Pancreas (tissue), 10 donors: ENCODE measurements at places on chromosomes 3 and 15. TPM values are rescaled to one million over a fixed set of nuclear protein-coding genes. Genes with fewer than 3 reads are reported as not detected.

Gene CDC25A
- 0.32 TPM for total RNA-seq

Gene BOC
- total RNA-seq = 8.3 TPM

Gene HES1
- 15.7 TPM for total RNA-seq

Gene AADACL2
- not detected for total RNA-seq

Gene CD200R1
- total RNA-seq = not detected

DNA sequence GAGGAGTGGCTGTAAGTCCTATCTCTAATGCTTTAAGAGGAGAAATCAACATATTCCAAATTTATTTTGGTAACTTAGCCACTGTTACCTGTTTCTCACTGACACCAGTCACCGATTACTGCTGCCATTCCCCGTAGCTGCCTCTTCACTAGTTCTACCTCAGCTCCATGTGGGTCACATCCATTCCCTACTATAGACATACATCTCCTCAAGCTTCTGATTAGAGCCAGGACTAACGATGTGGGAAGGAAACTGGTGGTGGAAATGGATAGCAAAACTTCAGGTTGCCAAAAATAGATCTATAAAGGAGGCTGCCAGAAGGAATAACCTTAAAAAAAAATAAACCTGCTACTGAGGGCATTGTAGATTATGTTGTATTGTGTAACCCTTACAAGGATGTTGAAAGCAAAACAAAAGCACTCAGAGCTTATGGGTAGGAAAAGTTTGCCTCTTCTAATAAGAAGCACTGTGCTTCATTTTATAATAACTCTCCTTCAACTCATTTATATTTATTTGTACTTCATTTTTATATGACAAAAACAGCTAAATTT, 56.0 kb downstream of the KAT2B start:
- no peaks in the 10 kb centered on the region for H3K36me3 ChIP-seq
- peaks cover 13% of the 10 kb centered on the region for H3K4me1 ChIP-seq
- H3K4me3 ChIP-seq = no peak overlapping the region
- H3K27ac ChIP-seq = no peak overlapping the region
- DNase-seq = no peak
- no peaks in the 10 kb centered on the region for H3K27me3 ChIP-seq

GRCh38 chr15:87354661-87355410, 901.7 kb downstream of the NTRK3 start:
- H3K27ac ChIP-seq = no peak overlapping the region
- peaks cover 5% of the 10 kb centered on the region for H3K27me3 ChIP-seq
- no peak overlapping the region for H3K4me3 ChIP-seq
- H3K4me1 ChIP-seq = no peaks in the 10 kb centered on the region
- no peak for DNase-seq
- no peaks in the 10 kb centered on the region for H3K36me3 ChIP-seq

- H3K27ac ChIP-seq = no peak overlapping the region
- no peak overlapping the region for H3K4me3 ChIP-seq
- H3K4me1 ChIP-seq = no peaks in the 10 kb centered on the region
- no peak for DNase-seq
- peaks cover 11% of the 10 kb centered on the region for H3K27me3 ChIP-seq
- H3K36me3 ChIP-seq = no peaks in the 10 kb centered on the region
Observed at GRCh38 chr15:96363707-96364106, 33.2 kb downstream of the NR2F2 start.

DNA sequence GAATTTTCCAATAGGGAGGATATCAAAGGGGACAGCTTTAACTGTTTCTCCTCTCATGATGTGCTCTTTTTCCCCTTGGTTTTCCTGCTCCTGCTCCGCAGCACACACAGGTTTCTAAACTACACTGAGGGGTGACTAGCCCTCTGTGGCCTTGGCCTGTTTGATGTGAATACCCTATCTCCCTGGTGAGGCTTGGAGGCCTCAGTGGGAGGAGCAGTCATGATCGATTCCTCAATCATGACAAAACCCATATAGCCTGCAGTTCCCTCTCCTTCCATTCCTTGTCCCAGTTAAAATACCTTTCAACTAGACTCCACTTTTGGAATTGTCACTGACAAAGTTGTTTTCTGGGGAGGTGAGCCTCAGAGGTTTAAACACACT, 24.0 kb upstream of the USP3 start:
- H3K27me3 ChIP-seq = no peaks in the 10 kb centered on the region
- no peak for DNase-seq
- no peak overlapping the region for H3K27ac ChIP-seq
- H3K4me3 ChIP-seq = no peak overlapping the region
- H3K36me3 ChIP-seq = no peaks in the 10 kb centered on the region
- H3K4me1 ChIP-seq = no peaks in the 10 kb centered on the region

DNA sequence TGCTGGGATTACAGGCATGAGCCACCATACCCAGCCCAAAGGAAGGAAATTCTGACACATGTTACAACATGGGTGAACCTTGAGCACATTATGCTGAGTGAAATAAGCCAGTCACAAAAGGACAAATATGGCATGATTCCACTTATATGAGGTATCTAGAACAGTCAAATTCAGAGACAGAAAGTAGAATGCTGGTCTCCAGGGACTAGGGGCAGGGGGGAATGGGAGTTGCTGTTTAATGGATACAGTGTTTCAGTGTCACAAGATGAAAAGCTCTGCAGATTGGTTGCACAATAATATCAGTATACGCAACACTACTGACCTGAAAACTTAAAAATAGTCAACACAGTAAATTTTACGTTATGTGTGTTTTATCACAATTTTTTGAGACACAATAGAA, 4.1 kb downstream of the SPATA12 start:
- H3K27ac ChIP-seq = no peak overlapping the region
- no peaks in the 10 kb centered on the region for H3K27me3 ChIP-seq
- DNase-seq = no peak
- H3K4me1 ChIP-seq = no peaks in the 10 kb centered on the region
- no peak overlapping the region for H3K4me3 ChIP-seq

- no peak overlapping the region for H3K4me3 ChIP-seq
- no peak overlapping the region for H3K27ac ChIP-seq
- no peaks in the 10 kb centered on the region for H3K4me1 ChIP-seq
- no peaks in the 10 kb centered on the region for H3K27me3 ChIP-seq
- DNase-seq = no peak
Observed at GRCh38 chr3:102059145-102059943, 210.0 kb downstream of the NFKBIZ start.

- H3K27me3 ChIP-seq = no peaks in the 10 kb centered on the region
- H3K36me3 ChIP-seq = no peaks in the 10 kb centered on the region
- H3K27ac ChIP-seq = no peak overlapping the region
Observed at GRCh38 chr15:71117714-71118305, 2.5 kb downstream of the THSD4 start.

DNA sequence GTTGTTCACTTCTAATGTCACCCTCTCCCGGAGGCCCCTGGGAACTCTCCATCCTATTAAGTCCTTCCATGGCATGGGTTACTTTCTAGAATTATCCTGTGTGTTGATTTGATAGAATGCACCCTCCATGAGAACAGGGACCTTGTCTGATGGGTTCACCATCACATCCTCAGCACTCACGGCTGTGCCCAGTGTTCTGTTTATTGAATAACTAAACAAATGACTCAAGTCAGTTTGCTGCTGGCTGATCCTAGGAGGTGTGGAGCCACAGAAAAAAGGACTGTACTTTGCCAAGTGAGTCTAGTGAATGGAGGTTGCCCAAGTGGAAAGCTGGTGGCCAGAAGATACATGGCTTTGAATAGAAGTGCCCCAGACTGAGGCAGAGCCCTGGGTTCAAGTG, 48.5 kb upstream of the RAB6B start:
- DNase-seq = no peak
- H3K27me3 ChIP-seq = no peaks in the 10 kb centered on the region
- no peaks in the 10 kb centered on the region for H3K36me3 ChIP-seq
- no peak overlapping the region for H3K4me3 ChIP-seq

- H3K27ac ChIP-seq = no peak overlapping the region
- peaks cover 3% of the 10 kb centered on the region for H3K4me1 ChIP-seq
- H3K36me3 ChIP-seq = no peaks in the 10 kb centered on the region
- H3K4me3 ChIP-seq = no peak overlapping the region
Observed at GRCh38 chr15:99142562-99142961, 37.7 kb downstream of the SYNM start.
